Subcutaneous preadipocyte (primary cell): ENCODE measurements at places on chromosomes 16 and 17. TPM values are rescaled to one million over a fixed set of nuclear protein-coding genes. Genes with fewer than 3 reads are reported as not detected.

Gene WRAP53
- total RNA-seq, result 8.1 and 10.2 TPM in 2 replicates

Gene TMED6
- total RNA-seq, result 0.37 TPM in 1 of 2 replicates, not detected in the other

Gene KRTAP4-3
- not detected in 2 replicates for total RNA-seq

Gene DUXB
- not detected in 2 replicates for total RNA-seq

Gene ENPP7
- not detected in 2 replicates for total RNA-seq

Gene CACNA1H
- total RNA-seq, result under 0.01 and 0.20 TPM in 2 replicates

Gene CTRB2
- total RNA-seq, result not detected in 2 replicates

Gene SLC5A10
- total RNA-seq, result not detected in 2 replicates

Gene SOST
- not detected in 2 replicates for total RNA-seq

Gene TSPAN10
- total RNA-seq, result 1.4 and 1.8 TPM in 2 replicates

Gene TLCD3B
- not detected in 2 replicates for total RNA-seq

Gene RUSF1
- total RNA-seq, result 38.6 and 61.0 TPM in 2 replicates

Gene NPIPA2
- 0.73 TPM in 1 of 2 replicates, not detected in the other for total RNA-seq

Gene MYH13
- not detected in 2 replicates for total RNA-seq

Gene KRTAP17-1
- total RNA-seq, result not detected in 2 replicates

Gene RANGRF
- total RNA-seq, result 7.6 and 8.1 TPM in 2 replicates

Gene GNG13
- total RNA-seq, result not detected in 2 replicates

Gene TNFRSF13B
- total RNA-seq, result not detected in 2 replicates

Gene LGALS9
- total RNA-seq, result 0.20 and 0.37 TPM in 2 replicates

Gene CCL11
- total RNA-seq, result not detected in 2 replicates
